ENCODE measurements at places on chromosomes 6 and 20.

GRCh38 chr6:137571854-137572253 lies 77.7 kb upstream of the OLIG3 start:
- DNase-seq = no peak

DNA sequence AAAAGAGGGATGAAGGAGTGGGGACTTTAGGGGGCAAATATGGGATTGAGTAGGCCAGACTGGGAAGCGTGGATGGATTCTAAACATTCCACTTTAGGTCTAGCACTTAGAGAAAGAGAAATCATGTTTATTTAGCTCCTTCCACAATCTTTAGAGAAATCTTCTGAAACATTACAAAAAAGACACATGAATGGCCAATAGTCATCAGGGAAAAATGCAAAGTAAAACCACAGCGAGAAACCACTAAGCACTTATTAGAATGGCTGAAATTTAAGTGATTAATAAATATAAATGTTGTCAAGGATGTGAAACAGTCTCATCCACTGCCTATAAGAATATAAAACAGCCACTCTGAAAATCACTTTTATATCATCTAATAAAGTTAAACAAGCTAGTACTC lies 46.9 kb downstream of the HLA-A start:
- no peak for DNase-seq

- DNase-seq = no peak
Observed at GRCh38 chr6:13101985-13102384, 226.4 kb downstream of the TBC1D7 start.

DNA sequence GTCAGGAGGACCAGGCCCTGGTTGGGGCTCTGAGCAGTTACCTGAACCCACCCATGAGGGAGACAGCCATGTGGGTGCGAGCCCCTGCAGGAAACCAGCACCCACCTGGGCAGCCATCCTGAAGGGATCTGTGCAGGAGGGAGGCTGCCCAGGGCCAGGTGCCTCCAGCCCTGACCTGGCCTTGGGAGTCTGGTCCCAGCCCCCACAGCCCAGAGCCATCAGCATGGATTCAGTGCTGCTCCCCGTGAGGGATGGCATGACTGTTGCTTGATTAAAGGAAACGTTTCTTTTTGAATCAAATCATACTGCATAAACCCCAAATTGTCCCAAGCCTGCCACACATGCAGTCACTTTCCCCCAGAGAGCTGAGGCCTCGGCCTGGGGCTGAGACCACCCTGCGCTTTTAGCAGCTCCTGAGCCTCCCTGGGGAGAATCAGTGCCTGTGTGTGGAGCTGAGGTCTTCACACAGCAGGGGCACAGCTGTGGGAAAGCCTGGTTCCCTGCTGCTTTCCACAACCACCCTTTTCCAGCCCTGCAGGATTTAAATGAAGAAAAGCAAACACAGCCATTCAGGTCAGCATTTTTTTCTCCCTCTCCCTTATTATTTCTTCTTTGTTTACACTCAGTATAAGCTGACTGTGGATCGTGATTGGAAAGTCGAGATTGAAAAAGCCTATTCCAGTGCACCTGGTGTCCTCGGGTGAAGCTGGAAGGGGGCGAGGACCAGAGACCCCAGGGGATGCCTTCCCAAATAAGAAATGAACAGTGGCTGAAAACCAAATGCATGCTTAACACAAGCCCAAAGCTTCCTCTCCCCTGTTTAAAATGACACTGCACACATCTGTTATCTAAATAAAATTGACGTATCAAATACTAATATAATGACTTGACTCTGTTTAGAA lies 283.9 kb downstream of the SMOC2 start:
- DNase-seq = no peak

DNA sequence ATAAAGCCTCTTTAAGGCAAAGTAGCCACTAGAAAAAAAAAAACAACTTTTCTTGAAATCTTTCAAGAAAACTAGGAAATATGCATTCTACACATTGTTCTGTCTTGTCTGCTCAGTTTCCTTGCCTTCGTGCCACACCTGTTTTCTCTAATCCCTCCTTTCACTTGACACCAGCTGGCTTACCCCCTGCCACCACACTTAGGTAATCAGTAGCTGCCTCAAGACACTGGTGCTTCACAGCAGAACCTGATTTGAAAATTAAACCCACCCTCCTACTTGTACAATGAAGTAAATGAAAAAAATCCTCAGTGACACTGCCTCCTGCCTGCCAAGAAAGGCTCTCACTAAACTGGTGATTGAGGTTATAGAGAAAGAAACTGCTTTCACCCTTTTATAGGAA lies 45.8 kb upstream of the SCML4 start:
- no peak for DNase-seq

- no peak for DNase-seq
Observed at GRCh38 chr20:41927655-41928054, 309.5 kb upstream of the CHD6 start.

DNA sequence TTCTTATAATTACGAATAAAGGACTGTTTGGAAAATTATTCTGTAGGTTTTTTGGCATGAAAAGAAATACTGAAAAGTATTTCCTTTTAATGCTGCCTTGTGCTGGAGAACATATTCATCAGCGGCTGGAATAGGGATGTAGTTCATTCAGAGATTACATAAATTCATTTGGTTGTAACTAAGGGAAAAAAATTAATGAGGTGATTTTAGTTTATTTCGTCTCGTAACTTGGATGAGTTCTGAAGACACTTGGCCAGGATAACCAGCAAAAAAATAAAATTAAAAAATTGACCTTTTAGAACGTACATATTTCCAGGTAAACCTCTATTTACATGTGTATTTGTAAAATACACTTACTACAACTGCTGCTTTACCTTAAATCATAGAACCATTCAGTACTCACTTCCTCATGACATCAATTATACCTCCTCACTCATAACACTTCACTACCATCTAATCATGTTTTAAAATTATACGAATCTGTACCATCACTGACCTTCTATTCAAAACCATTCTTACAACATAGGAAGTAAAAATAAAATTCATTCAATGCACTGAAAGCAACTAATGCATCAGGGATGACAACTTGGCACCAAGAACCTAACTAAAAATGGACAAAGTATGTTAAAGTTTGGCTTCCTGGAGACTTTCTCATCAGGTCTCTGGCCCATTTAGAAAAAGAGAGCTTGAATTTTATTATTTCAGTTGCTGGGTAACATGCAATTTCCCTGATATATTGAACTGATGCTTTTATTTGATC lies 17.2 kb downstream of the KLHL31 start:
- DNase-seq = no peak

DNA sequence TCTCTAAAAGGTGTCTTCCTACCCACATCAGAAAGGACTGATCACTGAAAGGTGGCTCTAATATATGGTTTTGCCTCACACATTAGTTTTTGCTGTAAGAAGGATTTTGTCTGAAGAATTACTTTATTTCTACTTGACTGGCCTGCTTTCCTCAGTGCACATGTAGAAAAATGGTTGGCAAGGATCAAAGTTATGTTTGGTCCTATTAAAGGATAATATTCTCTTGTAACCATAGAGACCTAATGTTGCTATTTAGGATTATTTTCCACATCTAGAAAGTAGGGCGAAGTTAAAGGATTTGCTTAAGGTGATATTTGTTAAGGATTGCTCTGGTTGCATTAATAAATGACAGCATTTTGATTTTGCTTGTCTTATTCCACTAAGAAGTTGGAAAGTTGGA lies 40.7 kb downstream of the PHACTR2 start:
- DNase-seq = no peak

- no peak for DNase-seq
Observed at GRCh38 chr20:44790638-44791393, 19.5 kb downstream of the RIMS4 start.

All from GM04503 (cell line).